ENCODE measurements at places on chromosomes 3 and 15.

DNA sequence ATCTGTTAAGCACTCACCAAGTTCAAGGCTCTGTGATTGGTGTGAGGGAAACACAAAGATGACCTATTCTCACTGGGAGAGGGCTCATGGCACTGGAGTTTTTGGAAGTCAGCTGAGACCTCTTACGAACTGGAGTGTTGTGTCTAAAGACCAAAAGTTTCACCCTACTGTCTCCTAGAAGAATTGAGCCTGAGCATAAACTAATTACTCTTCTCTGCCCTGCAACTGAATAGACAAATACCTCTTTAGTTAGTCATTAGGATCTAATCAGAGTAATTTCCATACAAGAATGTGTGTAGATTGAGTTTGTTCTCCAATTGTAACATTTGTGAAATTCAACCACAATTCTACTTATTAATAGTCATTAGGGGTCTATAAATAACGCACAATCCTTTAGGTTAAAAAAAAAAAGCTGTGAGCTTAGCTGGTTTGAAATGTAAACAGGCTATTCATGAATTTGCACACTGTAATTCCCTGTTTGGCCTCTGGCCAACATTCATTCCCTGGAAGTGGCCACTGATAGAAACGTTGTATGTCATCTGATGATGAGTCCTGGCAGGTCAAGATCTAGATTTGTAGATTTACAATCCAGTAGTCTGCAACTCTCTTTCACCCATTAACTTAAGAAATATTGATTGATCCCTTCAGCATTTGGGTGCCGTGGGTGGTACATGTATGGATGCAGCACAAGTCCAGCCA lies 76.8 kb upstream of the SOX14 start:
- DNase-seq: no peak

DNA sequence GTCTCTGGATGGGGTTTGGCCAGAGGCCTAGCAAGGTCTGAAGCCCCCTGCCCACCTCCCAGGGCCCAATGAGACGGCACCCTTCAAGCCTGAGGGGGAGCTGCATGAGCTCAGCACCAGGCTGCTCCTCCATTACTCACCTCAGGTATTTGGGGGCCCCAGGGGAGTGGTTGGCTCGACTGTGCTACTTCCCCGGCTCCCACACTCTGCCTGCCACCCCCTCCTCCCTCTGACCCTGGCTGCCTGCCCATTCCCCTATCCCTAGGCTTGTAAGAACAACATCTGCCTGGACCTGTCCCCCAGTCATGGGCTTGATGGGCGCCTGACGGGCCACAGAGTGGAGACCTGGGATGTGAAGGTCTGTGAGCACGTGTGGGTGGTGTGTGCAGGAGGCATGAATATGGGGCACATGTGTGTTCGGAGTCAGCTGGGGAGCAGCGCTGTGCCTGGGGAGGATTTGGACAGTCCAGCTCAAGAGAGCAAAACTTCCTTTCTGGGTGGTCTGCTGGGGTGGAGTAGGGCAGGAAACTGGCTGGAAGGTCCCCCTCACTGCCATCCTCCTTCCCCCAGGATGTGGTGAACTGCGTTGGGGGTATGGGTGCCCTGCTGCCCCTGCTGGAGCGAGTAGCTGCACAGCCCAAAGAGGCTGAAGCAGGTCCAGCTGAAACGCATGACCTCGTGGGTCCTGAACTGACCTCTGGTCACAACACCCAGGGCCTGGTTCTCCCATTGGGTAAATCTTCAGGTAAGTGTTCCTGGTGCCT lies 17.4 kb downstream of the NBEAL2 start:
- no peak for DNase-seq

DNA sequence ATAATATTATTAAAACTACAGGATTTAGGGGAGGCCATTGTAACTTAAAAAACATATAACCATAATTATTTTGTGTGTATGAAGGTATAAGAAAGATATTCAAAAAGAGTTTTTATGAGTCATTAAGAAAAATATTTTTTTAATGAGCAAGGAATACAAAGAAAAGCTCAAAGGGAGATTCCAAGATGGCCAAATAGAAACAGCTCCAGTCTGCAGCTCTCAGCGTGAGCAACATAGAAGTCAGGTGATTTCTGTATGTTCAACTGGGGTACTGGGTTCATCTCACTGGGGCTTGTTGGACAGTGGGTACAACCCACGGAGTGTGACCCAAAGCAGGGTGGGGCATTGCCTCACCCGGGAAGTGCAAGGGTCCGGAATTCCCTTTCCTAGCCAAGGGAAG lies 336.1 kb downstream of the TBL1XR1 start:
- DNase-seq: no peak

- DNase-seq: no peak
These were observed 237.3 kb downstream of the IL5RA start for GRCh38 chr3:2872884-2873283.

DNA sequence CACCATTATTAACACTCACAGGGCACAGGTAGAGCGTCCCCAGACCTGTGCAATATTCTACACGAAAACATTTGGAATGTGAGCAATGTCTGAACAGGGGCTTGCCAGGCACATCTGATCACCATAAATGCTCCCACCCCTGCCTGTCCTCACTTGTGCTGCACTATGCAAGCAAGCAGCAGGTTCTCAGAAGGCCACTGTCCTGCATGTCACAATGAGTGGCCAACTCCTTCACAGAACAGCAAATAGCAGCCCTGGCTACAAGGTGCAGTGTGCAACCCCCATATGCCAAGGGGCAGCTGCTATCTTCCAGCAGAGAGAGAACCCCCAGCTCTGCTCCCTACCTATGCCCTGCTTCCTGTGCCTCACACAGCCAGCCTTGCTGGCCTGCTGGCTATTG lies 32.6 kb downstream of the SEC22C start:
- no peak for DNase-seq

- DNase-seq: no peak
These were observed 8.6 kb downstream of the GPR15 start for GRCh38 chr3:98540346-98540745.

GRCh38 chr3:155960060-155960459 lies 89.6 kb downstream of the GMPS start:
- no peak for DNase-seq

DNA sequence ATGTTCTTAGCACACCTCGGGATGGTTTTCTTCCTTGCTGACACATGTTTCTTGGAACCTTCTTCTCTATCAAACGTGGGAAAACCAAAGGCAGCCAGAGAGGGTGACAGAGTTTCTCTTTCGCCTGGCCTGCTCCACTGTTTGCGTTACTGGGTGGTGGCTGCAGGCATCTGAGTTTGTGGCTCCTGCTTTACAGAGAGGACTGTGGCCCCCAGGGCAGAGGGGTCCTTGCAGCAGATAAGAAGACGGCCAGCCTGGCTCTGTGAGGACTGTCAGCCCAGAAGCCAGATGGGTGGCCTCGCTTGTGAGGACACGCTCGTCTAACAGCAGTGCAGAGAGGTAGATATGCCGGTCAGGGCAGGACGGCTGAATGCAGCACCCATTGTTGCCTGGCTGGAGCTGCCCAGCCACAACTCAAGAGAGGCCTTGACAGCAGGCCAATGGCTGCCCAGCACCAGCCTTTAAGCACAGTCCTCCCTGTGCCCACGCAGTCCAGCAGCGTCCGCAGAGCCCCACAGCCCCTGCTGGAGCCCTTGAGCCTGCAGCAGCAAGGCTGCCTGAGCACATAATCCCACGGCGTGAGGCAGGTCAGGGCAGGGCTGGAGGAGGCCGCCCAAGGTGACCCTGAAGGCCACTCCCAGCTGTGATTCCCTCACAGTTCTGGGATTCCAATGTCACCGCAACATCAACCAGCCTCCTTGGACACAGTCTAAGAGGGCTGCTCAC lies 15.0 kb upstream of the SPTBN5 start:
- DNase-seq: no peak

- DNase-seq: no peak
These were observed 3.5 kb upstream of the TGFBR2 start for GRCh38 chr3:30602946-30603345.

GRCh38 chr3:31196261-31196660 lies 301.8 kb upstream of the GADL1 start:
- no peak for DNase-seq

GRCh38 chr15:68343579-68344225 lies 66.2 kb downstream of the FEM1B start:
- DNase-seq: no peak

- no peak for DNase-seq
These were observed 11.8 kb downstream of the MYO1E start for GRCh38 chr15:59360896-59361295.

- no peak for DNase-seq
These were observed 124.1 kb upstream of the MME start for GRCh38 chr3:154955907-154956533.

GRCh38 chr15:77783636-77784035 lies 150.9 kb upstream of the LINGO1 start:
- no peak for DNase-seq

DNA sequence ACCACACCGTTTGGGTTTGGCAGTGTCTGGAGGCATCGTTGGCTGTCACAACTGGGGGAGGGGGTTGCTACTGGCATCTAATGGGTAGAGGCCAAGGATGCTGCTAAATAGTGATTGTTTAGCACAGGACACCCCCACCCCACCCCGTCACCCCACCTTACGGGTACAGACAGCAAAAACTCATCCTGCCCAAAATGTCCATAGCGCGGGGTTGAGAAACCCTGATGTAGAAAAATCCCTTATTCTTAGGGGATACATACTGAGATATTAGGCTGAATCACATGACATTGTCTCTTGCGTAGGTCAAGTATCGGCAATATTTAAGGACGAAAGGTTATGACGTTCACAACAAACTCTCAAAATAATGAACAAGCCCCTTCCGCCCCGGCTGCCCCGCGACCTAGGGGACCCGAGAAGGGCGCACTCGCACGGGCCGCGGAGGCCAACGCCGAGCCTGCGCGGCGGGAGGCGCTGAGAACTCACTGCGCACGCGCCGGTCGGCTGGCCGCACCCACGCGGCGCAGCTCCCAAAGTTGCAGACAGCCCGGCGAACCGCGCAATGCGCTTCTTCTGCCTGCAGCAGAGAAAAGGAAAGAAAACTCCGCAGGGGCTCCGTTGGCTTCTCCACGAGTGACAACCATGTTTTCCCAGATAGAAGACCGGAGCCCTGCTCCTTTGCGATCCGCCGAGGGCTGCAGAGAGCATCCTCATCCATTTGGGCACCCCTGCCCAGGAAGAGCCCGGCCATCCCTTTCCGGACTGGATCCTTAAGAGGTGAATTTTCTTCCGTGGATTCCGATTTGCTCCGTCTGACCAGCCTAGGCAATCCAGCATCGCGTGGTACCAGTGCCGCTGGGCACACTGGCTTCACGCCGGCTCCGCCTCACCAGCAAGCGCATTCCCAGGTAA lies 136.8 kb upstream of the CCDC54 start:
- DNase-seq: peak; percentile 83

DNA sequence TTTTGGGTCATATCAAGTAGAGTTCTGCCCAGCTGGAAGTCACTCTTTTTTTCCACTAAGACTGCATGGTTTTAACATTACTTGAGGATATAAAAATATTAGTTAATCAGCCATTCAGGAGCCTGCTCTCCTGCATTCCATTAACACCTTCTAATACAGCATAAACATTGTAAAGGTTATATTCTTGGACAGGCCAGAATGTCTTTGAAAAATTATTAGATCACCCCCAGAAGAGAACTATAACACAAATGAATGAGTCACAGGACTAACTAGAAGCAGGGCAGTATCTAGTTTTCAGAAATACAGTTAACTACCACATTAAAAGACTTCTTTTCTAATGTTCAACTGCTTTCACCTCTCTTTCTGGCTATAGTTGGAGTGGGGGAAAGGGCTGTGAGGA lies 80.9 kb downstream of the THBS1 start:
- DNase-seq: no peak

- DNase-seq: no peak
These were observed 96.0 kb downstream of the VPS8 start for GRCh38 chr3:184907681-184908649.

DNA sequence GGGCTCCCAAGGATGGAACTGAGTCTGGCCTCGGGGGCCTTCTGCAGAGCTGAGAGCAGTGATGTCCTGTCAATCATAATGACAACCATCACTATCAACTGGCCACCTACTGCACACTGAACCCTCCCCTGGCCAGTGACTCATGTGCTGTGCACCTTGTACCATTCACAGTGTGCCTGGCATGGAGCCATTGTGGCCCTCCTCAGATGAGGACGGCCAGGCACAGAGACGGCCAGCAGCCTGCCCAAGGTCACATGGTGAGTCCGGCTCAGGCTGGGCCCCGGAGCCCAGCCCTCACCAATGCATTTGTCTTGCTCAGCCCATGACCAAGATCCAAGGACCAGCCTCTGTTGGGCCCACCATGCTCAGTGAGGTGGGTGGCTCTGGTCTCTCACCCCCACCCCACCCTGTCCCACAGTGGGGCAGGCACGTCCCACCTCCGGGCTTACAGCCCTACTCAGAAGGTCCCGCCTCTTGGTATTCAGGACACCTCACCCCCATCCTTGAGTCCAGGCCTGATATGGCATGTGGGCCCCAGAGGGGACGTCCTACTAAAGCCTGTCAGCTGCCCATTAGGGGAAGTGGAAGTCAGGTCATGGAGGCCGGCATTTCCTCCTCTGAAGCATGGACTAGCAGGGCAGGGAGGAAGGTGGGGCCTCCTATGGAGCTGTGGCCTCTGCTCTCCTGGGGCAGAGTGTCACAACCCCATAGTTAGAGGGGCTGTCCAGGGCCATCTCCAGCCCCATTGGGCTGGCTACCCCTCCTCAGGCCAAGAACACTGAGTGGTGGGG lies 35.9 kb upstream of the TMEM115 start:
- DNase-seq: no peak

DNA sequence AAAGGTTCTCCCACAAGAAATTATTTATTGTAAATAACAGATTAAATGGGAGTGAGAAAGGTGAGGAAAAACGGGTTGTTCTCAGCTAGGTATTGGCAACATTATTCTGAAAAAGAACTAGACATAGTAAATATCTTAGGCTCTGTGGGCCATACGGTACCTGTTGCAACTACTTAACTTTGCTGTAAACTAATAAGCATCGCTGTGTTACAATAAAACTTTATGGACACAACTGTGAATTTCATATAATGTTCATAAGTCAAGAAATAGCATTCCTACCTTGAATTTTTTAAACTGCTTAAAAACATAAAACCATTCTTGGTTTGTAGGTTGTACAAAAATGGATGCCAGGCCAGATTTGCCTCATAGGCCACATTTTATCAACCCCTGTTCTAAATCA lies 183.9 kb downstream of the TBC1D5 start:
- no peak for DNase-seq

- DNase-seq: no peak
These were observed 27.0 kb downstream of the ADIPOQ start for GRCh38 chr3:186869253-186870100.

GRCh38 chr3:113638910-113639309 lies 57.5 kb downstream of the USF3 start:
- DNase-seq: no peak

GRCh38 chr3:12838179-12838965 lies 3.0 kb downstream of the RPL32 start:
- DNase-seq: no peak

GRCh38 chr15:70741107-70741531 lies 22.2 kb downstream of the UACA start:
- DNase-seq: no peak

GRCh38 chr15:89141885-89142284 lies 53.6 kb downstream of the ABHD2 start:
- no peak for DNase-seq

DNA sequence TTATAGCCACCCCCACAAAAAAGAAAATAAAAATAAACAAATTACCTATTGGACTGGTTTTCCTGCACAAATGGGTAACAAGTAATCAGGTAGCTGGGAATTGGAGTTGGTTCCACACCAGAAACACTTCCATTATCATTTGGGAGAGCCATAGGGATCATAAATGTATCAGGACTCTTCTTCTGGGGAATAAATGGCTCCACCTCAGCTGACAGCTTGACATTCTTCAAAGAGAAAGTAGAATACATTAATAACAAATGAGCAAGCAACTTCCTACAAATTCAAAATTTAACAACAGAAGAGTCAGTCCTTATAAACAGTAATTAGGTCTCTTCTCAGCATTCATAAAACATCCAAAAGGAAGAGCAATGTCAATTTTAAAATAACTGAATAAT lies 8.7 kb downstream of the SECISBP2L start:
- DNase-seq: no peak

Data from cerebellum (tissue), 4 donors.